ENCODE measurements at places on chromosomes 7 and 10.

- no peak for DNase-seq
Measured at GRCh38 chr7:126041472-126041871, 1111.8 kb upstream of the POT1 start.

DNA sequence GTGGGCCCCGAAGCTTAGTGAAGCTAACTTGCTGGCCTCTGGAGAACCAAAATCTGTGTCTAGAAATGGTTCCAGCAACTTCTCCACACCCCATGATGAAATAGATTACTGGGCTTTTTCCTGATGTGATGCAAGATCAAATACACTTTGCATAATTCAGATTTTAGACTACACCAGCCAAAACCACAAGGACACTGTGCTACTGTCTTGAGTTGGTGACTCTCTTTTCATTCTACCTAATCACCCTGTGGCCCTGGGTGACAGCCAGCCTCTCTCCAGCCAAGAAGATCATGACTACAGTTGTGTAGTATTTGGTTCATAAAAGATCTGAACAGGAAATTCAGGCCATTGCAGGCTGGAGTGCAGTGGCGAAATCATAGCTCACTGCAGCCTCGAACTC lies 22.2 kb downstream of the AZGP1 start:
- DNase-seq = no peak

- no peak for DNase-seq
Measured at GRCh38 chr7:1890289-1891235, 220.5 kb downstream of the ELFN1 start.

DNA sequence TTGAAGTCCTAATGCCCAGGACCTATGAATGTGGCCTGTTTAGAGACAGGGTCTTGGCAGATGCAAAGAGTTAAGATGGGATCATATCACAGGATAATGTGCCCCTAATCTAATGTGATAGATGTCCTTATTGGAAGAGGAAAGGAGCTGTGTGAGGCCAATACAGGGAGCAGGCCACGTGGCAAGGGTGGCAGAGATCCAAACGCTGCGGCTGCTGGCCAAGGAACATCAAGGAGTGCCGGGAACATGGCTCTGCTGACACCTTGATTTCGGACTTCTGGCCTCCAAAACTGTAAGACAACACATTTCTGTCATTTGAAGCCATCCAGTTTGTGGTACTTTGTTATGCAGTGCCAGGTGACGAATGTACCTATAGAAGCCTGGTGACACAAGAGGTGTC lies 37.7 kb upstream of the EZH2 start:
- DNase-seq = no peak

DNA sequence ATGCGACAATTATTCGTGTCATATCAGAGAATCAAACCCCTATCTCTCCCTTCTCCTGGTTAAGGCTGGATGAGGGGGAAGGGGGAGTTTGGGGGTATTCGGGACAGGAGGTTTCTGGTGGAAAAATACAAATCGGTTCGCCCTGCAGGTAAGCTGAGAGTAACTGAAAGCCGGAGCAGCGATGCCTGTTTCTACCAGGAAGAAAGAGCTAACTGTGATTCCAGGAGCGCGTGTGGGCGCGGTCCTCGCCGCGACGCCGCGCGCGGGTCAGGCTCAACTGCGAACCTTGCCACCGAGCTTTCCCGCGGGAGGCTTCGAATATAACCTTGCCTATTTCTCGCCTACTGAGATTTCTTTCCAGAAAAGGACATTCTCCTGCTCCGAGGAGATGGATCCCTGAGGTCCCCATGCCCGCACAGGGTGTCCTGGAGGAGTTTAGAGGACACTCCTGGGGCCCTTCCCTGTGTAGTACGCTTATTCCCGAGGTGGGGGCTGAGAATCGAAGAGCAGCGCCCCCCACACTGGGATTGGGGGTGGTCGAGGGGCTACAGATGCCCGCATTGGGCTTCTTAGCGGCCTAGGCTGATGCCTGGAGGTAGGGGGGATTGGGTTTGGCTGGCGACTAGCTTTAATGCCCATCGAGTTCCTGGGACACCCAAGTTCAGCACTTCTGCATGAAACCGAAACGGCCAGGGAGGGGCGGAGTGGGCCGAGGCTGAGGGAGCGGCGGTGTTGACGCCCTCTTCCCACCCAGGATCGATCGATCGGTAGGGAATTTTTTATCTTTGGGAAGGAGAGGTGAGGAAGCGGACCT lies 13.0 kb upstream of the DLX6 start:
- DNase-seq = no peak

- DNase-seq = no peak
Measured at GRCh38 chr10:36802490-36803153, 322.8 kb upstream of the ANKRD30A start.

DNA sequence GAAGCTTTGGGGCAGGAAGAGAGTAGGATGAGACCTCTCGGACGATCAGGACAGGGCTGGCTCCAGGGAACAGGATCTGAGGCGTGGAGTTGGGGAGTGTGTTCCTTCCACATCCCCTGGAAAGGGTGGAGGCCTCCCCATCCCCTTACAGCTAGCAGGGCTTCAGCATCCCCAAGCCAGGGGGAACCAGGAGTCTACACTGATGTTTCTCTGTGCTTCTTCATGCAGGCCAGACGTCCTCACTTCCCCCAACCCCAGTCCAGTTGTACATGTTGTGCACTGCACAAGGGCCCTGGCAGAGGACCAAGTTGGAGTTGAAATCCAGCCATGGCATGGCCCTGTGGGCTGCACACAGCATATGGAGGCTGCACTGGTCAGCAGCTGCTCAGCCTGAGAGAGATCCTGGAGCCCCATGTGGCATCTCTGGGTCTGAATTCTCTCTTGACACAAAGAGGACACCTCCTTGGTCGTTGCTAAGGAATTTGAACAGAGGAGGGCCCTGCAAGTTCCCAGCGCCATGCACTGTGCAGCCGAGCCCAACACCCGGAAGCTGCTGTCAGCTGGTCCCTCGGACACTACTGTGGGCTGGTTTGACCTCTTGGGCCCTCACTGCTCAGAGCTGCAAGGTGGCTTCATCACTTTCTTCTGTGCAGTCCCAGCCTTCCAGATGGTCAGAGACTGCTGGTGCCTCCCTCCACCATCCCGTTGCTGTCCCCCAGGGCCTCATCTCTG lies 181.1 kb downstream of the DNAJB6 start:
- no peak for DNase-seq

DNA sequence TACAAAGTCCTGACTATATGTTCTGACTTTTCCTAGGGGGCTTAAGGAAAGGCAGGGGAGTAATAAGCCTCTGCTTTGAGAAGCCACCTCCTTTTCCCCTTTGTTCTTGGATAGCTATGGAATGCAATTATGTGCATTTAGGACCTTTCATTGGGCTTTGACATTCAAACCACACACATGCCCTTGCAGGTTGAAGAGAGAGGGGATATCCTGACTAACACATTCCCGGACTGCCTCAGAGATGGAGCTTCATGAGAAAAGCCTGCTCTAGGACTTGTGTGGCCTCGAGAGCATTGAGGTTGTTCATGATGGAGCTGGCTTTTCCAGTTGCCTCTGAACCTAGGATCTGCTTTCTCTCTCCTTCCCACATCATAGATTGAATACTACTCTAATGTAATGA lies 694.5 kb downstream of the LRMDA start:
- DNase-seq = no peak

GRCh38 chr7:42549866-42550485 lies 313.0 kb upstream of the GLI3 start:
- DNase-seq = no peak

- no peak for DNase-seq
Measured at GRCh38 chr7:43679210-43680068, 49.9 kb downstream of the COA1 start.

GRCh38 chr7:77426052-77426404 lies 9.9 kb upstream of the GSAP start:
- DNase-seq = no peak

DNA sequence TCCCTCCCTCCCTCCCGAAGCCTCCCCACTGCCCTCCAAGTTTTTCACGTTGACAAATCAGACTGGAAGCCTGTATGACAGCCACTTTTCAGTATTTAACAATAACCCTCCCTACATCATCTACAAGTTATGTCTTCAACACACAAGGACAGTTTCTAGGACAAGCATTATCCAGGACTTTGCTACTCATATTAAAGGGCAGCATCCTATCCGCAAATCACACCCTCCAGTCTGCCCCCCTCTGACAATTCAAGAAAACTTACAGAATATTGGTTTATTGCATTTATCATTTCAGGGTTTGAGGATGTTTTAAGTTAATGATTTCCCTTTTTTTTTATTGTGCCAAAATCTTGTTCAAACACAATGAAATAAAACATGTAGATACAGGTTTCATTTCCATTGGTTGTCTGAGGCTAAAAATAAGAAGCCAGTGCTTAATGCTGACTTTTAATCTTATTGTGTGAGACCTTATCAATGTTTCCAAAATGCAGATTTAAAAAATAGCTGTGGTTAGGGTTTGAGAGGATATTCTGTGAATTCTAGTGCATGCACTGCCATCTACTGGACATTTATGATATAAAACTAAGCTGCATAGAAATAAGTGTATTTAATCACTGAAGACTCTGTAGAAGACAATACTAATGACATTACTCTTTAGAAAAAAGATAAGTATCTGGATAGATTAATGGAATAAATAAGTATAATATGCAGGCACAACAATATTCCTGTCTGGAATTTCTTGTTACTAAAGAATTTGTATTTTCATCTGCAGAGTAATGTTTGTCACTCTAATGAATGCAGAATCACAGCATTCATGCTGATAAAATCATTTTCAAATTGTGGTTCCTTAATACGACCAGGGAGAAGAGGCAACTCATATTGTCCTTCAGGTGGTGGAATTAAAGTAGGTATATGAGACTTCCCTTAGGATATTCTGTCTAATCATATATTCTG lies 64.1 kb downstream of the CAV1 start:
- peak; percentile 44 for DNase-seq

DNA sequence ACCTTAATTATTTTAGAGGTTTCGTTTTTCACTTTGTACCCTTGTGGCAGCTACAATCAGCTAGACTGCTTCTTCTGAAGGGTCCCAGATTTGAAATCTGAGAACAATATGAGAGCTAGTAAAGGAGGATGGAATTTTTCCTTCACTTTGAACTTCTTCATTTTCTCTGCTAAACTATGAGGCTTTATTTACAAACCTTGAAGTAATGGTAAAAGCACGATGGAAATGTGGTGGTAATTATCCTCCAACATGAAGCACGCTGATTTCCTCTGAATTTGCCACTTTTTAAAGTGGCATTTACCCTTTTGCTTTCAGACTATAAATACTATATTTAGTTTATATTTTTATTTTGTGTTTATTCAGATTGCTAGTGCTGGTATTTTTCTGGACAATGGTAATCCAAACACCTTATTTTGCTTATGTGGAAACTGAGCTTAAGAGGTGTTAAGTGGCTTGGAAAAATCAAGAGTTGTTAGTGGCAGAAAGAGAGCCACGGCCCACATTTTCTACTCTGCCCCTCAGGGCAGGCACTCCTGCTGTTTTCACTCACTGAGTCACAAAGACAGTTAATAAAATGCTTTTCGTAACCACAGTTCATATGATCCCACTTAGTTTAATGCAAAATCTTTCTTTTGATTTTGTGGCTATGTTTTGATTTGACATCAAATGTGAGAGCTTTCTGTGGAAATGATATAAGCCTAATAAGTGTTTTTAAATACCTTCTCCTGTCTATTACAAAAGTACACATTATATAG lies 2.7 kb downstream of the SSMEM1 start:
- no peak for DNase-seq

- DNase-seq = no peak
Measured at GRCh38 chr7:98238976-98239375, 13.1 kb downstream of the TECPR1 start.

DNA sequence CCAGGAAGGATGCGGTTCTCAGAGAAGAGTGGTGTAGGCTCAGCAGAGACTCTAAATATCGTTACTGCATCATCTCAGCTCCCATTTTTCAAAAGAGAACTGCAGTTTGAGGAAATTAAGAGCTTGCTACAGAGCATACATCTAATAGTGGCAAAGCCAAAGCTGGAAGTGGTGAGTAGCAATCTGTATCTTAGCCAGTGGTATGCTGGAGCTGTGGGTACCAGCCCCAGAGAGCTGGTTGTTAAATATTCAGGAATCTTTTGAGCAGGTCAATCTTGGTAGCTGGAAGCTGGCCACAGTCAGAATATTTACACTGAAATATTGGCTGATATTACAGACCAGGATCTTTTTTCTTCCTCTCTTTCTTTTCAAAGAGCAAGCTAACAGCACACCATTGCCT lies 88.4 kb upstream of the STEAP1B start:
- no peak for DNase-seq

- DNase-seq = no peak
Measured at GRCh38 chr7:11831736-11832495, at the start of gene THSD7A. THSD7A (minus strand) TSS chr7:11832198; CDS start chr7:11831946, 252 bp downstream.

DNA sequence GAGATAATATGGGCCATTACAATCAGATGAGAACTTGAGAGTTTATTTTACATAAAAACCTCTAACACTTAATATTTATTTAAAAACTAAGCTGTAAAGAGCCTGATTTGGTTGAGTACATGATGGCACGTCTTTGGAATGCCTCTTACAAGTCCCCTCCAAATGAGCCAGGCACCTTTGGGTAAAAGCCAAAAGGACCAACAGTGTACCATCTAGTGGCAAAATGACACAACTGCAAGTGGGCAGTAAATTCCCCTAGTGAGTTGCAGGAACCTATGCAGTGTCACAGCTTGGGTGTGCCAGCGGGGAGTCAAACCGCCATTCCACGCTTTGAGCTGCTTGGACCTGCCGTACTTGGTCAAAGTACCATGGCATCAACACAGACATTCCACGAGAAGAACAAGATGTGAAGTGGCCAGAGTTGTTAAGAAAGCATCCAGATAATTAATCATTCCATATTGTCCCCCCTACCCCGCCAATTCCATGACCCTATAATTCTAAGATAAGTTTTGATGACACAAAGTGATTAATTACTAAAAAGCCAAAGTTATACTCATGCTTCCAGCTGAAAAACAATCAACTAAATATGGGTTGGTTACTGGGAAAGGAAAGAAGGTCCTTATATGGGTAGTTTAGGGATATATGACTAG lies 115.2 kb downstream of the SORBS1 start:
- peak; percentile 80 for DNase-seq

DNA sequence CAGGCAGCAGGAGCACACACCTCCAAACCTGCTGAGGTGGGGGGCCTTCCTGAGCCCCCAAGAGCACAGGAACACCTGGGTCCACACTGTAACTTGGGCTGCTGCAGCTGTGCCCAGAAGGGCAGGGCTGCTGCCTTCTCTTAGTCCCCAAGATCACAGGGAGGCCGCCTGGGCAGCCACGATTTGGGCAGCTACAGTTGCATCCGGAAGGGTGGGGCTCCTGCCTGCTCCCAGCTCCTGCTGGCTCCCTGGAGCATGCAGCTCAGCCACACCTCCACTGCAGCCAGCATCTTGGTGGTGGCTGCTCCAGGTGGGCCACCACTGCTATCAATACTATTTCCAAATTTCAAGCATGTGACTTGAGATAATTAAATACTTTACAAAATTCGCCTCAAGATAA lies 38.5 kb upstream of the AGMO start:
- DNase-seq = no peak

DNA sequence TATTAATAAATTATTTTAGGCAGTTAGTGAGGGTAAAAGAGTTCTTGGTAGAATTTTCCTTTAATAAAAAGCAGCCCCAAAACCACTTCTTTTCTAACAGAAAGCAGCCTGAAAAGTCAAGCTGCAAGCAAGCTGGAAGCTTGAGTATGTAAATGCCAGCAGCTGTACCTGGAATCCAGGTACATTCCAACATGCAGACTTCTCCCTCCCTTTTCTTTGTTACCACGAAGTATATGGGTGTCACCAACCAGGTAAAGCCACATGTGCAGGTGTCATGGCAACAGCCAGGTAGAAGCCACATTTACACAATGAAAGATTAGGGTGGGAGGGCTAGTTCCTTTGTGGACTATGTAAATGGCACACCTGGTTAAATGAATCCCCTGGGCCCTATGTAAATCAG lies 114.6 kb downstream of the EPC1 start:
- DNase-seq = no peak
